Activated CD4-positive, alpha-beta T cell treated with anti-CD3 and anti-CD28 coated beads, Interleukin-10, Interleukin-2, amounts not matched to agents 100 ng/mL and 50 ng/mL, durations not matched to agents 16 hours and 8 hours (primary cell): ENCODE measurements at places on chromosomes 5 and 9.

GRCh38 chr5:148515460-148515859 lies 131.7 kb downstream of the FBXO38 start:
- DNase-seq: no peak

- DNase-seq: no peak
These were observed 54.4 kb upstream of the EXOC3 start for GRCh38 chr5:388266-389196.

GRCh38 chr5:169706758-169707450 lies 69.8 kb downstream of the DOCK2 start:
- DNase-seq: no peak

DNA sequence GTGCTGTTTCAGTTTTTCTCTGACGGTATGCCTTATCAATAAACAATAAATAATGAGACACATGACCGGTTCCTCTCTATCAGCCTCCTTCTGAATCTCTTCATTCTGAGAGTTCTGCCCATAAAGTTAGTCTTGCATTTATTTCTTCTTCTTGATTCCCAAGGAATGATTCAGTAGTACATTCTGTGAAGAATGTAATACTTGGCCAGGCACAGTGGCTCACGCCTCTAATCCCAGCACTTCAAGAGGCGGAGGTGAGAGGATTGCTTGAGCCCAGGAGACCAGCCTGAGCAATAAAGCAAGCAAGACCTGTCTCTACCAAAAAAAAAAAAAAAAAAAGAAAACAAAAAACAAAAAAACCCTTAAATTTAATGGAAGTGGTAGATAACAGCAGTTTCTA lies 53.9 kb downstream of the PAM start:
- DNase-seq: no peak

DNA sequence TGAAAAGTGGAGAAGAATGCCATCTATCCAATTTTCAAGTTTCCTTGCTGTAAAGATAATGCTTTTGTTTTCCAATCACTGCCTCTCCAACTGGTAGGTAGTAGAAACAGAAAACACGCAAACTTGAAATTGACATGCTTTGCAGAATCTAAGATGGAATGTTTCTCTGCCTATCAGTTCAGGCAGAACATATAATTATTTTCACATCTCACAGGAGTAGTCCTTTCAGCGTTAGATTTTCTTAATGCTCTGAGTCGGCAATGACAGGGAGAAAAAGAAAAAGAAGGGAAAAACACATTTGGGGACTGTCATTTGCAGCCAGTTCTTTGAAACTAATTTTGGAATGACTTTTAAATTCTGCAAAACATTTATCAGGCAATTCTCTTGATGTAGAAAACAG lies 818.7 kb upstream of the PTPRD start:
- DNase-seq: no peak

GRCh38 chr5:13505326-13505725 lies 439.2 kb downstream of the DNAH5 start:
- no peak for DNase-seq

DNA sequence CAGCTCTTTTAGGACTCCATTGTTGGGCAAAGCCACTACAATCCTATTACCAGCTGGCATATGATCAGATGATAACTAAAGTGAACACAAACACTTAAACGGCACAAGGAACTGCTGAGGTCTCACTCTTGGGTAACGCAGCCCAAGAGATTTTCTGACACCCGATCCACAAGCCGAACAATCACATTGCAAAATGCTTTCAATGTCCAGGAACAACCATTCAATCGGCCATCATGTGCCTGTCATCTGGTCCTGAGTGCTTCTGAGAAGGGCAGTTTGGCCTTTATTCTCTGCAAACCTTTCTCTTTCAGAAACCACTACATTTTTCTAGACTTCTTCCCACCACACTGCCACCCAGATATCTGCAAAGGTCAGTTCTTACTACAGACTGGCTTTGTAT lies 283.1 kb downstream of the GLIS3 start:
- no peak for DNase-seq

- DNase-seq: no peak
These were observed 208.9 kb downstream of the PDE4D start for GRCh38 chr5:59684388-59685190.

DNA sequence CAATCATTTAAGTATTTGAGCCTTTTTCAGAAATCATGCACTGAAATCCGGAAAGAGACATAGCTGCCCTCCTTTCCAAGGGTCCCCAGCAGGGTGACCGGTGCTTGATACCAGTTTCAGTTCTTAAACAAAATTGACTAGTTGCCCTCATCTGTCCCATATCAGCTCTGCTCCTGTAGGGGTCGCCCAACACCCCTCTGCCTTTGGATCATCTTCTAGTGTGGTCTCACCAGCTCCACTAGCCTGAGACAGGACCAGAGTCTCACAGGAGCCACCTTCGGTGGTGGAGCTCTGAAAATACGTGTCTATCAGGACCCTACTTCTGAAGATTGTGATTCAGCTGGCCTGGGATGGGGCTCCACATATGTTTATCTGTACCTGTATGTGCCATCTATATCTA lies 428.2 kb downstream of the ENC1 start:
- peak; percentile 3 for DNase-seq

GRCh38 chr9:134396258-134396742 lies 70.0 kb downstream of the RXRA start:
- peak; percentile 79 for DNase-seq

DNA sequence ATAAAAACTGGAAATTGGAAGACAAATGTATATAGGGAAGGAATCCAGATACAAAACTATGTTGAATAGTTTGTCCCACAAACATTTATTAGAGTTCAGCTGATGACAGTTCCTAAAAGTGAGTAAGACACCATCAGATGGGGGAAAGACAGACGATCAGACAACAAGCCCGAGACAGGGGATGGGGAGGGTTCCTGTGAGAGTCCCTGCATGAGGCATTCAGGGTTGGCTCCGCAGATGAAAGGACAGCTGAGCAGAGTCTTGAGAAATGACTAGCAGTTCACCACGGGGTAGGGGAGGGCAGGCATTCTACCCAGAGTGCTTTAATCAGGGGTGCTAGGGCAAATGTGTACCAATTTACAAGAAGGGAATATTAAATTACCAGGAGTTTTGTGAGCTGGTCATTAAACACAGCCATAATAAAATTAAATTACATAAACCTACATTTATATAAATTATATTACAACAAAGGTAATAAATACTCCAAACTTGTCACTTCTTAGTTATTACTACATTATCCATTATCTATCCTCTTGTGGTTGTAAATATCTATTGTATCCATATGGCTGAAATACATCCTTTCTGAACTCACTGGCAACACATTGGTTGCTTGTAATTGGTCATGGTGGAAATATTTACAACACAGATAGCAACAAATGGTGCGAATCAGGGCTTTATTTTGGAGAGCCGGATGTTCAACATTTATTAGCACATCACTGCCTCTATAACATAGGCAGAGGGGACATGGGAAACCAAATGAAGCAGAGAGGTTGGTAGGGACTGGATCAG lies 27.8 kb downstream of the TNFSF15 start:
- DNase-seq: peak; percentile 23

DNA sequence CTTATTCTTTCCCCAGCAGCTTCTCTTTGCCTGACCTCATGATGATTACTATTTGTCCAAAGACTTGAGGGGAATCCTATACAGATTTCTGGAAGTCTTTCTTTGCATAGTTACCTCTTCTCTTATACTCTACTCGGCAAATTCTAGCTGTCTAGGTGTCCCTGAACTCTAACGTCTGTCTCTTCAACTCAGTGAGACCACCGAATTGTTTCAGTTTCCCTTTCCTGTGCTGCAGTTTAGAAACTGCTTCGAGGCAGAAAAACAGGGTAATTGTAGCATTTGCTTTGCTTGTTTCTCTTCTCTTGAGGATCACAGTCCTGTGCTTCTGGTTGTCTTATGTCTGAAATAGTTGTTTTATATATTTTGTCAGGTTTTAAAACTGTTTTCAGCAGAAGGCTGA lies 14.8 kb downstream of the LVRN start:
- DNase-seq: no peak

GRCh38 chr5:168648016-168648415 lies 68.8 kb upstream of the PANK3 start:
- no peak for DNase-seq

DNA sequence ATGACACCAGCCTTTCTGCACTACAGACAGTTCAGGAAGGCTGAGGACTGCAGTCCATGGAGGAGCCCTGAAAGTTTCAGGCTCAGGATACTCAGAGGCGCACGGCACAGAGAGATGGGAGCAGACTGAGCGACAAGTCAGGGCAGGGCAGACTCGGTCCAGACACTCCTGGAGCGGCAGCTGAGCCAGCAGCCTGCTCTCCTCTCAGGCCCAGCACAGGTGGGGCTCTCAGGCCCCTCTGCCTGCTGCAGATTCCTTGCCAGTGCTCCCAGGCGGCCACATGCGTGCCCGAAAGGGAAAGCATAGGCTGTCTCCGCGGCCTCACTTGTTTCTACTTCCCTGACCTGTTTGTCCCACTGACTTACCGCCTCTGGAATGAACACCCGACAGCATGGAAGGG lies 228.3 kb downstream of the IRX2 start:
- DNase-seq: no peak
